ENCODE measurements at places on chromosomes 13 and 19.

- no peak for DNase-seq
Observed at GRCh38 chr13:73245246-73245645, 186.4 kb downstream of the KLF5 start.

GRCh38 chr13:114002009-114002544 lies 28.2 kb upstream of the C13orf46 start:
- DNase-seq: no peak

DNA sequence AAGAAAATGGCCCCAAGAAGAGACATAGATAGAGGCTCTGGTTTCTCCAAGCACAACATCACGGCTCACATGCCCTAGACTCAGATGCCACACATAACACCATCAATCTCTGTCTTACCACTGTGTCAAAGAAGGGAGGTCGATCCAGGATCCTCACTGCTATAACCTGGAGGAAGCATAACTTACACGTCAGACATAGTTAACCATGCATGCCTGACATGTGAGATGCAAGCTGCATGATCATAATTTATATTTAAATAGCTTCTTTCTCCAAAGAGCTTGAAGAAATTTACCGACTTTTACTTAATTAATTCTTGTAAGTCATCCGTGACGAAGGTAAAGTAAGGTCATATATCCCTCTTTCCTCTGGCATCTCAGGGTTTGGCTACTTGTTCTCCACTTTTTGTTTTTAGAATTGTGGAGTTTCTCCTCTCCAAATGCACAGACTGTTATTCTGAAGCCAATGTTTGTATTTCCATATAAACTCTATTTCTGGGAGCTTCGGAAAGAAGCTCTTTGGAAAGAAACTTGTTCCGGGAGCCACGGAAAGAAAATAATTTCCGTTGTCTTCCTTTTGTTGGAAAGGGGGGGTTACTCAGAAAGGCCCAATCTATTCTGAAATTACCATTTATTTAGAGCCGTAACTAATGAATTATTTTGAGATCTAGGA lies 205.6 kb downstream of the LHFPL6 start:
- no peak for DNase-seq

DNA sequence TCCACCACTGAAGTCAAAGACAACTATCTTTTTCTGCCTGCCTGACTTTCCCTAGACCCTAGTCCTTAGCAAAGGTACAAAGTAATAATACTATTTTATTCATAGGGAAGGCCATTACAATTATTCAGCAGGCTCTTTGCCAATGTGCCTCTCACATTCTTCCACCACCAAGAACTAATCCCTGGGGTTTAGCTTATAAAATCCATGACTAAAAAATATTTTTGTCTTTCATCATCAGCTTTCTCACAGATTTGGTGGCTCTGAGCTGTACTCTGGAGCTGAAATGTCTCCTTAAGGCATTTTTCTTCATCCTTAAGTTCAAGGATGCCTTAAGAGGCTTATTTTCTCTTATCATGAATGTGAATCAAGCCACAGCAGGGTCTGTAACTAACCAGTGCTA lies 96.1 kb downstream of the OXGR1 start:
- no peak for DNase-seq

GRCh38 chr19:7304200-7304599 lies 10.0 kb upstream of the INSR start:
- DNase-seq: no peak

DNA sequence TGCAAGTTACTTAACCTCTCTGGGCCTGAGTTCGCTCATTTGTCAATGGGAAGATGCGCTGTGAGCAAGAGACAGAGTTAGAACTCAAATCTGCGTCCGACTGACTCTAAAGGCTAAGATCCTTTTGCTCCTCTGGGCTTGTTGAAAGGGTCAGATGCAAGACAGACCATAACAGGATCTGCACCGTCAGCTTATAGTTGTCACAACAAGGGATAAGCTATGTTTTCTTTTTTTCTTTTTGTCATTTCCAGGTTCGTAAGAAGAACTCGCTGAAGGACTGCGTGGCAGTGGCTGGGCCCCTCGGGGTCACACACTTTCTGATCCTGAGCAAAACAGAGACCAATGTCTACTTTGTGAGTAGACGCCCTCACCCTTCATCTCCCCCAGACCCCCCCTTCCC lies 1.1 kb downstream of the PPAN start:
- no peak for DNase-seq

GRCh38 chr13:98476106-98476505 lies 100.8 kb downstream of the STK24 start:
- DNase-seq: no peak

- DNase-seq: no peak
Observed at GRCh38 chr19:12922959-12923358, 3.9 kb upstream of the SYCE2 start.

GRCh38 chr19:11446271-11446651 lies 10.8 kb downstream of the PRKCSH start:
- no peak for DNase-seq

- no peak for DNase-seq
Observed at GRCh38 chr13:57932061-57932460, 300.5 kb downstream of the PCDH17 start.

DNA sequence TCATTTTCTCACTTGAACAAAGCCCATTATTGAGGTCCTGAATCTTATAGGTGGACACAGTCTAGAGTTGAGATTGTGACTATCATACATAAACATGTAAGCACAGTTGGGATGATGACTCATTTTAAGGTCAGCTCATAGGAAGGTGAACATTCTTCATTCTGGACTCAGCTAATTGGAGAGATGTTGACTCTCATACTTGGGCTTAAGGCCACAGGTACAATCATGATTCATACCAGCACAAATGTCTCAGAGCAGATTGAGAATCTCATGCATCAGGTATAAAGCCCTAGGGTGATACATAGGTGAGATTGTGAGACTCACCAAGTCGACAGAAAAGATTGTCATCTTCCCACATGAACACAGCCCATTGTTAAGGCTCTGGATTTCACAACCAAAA lies 62.3 kb upstream of the ZNF724 start:
- no peak for DNase-seq

- DNase-seq: no peak
Observed at GRCh38 chr13:100564444-100565223, 24.0 kb downstream of the GGACT start.
